GM23338 (cell line): ENCODE measurements at places on chromosomes 13 and 19. TPM values are rescaled to one million over a fixed set of nuclear protein-coding genes. Genes with fewer than 3 reads are reported as not detected.

LRRC4B gene
- 12.8 and 13.2 TPM in 2 replicates for total RNA-seq

GRCh38 chr19:18418483-18419194 is 559 bp upstream of the SSBP4 start:
- peak; percentile 43 for DNase-seq
- peaks cover 9% of the 10 kb centered on the region for H3K4me1 ChIP-seq
- peak overlapping the region; percentile 73 for H3K4me3 ChIP-seq
- H3K27me3 ChIP-seq = peaks cover 39% of the 10 kb centered on the region

DNA sequence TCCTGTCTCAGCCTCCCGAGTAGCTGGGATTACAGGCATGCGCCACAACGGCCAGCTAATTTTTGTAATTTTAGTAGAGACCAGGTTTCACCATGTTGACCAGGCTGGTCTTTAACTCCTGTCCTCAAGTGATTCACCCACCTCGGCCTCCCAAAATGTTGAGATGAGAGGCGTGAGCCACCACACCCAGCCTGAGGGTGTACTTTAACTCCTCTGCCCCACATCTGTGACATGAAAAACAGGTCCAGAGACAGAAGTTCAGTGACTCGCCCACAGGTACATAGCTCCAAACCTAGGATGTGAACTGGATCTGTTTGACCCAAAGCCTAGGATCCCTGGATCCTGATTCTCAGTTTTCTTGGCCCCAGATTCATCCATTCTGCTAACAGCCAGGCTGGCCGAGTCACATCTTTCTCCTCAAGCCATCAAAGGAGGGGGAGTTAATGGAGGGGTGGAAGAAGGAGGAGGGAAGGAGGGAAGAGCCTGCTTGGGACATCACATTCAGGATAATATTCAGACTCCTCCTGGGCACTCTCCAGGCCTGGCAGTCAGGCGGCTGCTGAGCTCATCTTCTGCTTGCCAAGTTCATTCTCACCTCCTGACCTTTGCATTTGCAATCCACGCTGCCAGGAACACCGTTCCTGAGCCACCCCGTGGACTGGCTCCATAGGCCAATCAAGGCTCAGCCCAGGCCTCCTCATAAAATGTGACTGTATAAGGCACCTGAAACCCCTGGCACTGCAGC is 3.1 kb downstream of the SPC24 start:
- 0 out of 2 replicates have a peak, but pooled peaks cover 4% of the 10 kb centered on the region for H3K36me3 ChIP-seq
- peaks cover 8% of the 10 kb centered on the region; the same call in 1 of the 2 replicates for H3K4me1 ChIP-seq
- no peaks in the 10 kb centered on the region for H3K27me3 ChIP-seq
- H3K4me3 ChIP-seq = no peak overlapping the region
- DNase-seq = no peak

- H3K36me3 ChIP-seq = no peaks in the 10 kb centered on the region
- no peak for DNase-seq
- H3K27me3 ChIP-seq = no peaks in the 10 kb centered on the region
- H3K4me1 ChIP-seq = peaks cover 5% of the 10 kb centered on the region; the same call in 1 of the 2 replicates
- H3K4me3 ChIP-seq = no peak overlapping the region
Measured at GRCh38 chr19:38369584-38369983, 4.8 kb upstream of the PSMD8 start.

- DNase-seq = peak; percentile 93
- no peaks in the 10 kb centered on the region for H3K27me3 ChIP-seq
- no peaks in the 10 kb centered on the region for H3K4me1 ChIP-seq
- H3K36me3 ChIP-seq = peaks cover 4% of the 10 kb centered on the region; the same call in 1 of the 2 replicates
Measured at GRCh38 chr19:48975947-48976847, 11.1 kb downstream of the FTL start.

- H3K4me1 ChIP-seq = 0 out of 2 replicates have a peak, but pooled peaks cover 6% of the 10 kb centered on the region
- DNase-seq = no peak
- H3K4me3 ChIP-seq = no peak overlapping the region
- H3K36me3 ChIP-seq = no peaks in the 10 kb centered on the region
Measured at GRCh38 chr13:109255141-109255856, 531.1 kb downstream of the IRS2 start.

IGFL1 gene
- not detected in 2 replicates for total RNA-seq

DNA sequence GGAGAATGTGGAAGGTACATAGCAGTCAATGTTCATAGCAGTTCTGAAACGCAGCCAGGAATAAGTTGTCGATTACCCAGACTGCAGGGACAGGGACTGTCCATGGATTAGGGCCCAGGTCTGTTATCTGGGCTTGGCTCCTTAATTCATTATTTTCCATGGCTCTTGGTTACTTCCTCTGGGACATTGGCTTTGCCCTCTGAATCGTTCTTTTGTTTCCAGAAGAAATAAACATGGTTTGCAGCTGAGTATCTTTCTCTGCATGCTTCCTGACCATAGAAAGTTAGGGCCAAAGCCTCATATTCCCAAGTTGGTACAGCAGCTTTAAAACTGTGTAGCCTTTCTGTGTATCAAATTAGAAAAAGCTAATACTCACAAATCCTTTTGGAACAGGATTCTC is 121.7 kb upstream of the MAB21L1 start:
- H3K36me3 ChIP-seq = no peaks in the 10 kb centered on the region
- H3K27ac ChIP-seq = no peak overlapping the region
- no peaks in the 10 kb centered on the region for H3K27me3 ChIP-seq
- peaks cover 5% of the 10 kb centered on the region; the same call in 1 of the 2 replicates for H3K4me1 ChIP-seq
- no peak overlapping the region for H3K4me3 ChIP-seq
- DNase-seq = no peak

GRCh38 chr19:54121259-54121658 is 5.7 kb downstream of the PRPF31 start:
- H3K27ac ChIP-seq = no peak overlapping the region
- H3K4me1 ChIP-seq = peaks cover 6% of the 10 kb centered on the region; the same call in 1 of the 2 replicates
- H3K36me3 ChIP-seq = 0 out of 2 replicates have a peak, but pooled peaks cover 7% of the 10 kb centered on the region
- H3K27me3 ChIP-seq = no peaks in the 10 kb centered on the region
- DNase-seq = no peak
- no peak overlapping the region for H3K4me3 ChIP-seq
